ENCODE measurements at places on chromosomes 5 and 9. TPM values are rescaled to one million over a fixed set of nuclear protein-coding genes. Genes with fewer than 3 reads are reported as not detected.

The RFESD gene
- 5.1 TPM for total RNA-seq

GRCh38 chr5:74384851-74385250 is 255.7 kb downstream of the ENC1 start:
- DNase-seq, result no peak

- DNase-seq, result no peak
Measured at GRCh38 chr5:173829826-173830225, 58.3 kb upstream of the CPEB4 start.

GRCh38 chr9:908536-909205 is 67.2 kb downstream of the DMRT1 start:
- DNase-seq, result no peak
